ENCODE measurements at places on chromosomes 16 and 17.

DNA sequence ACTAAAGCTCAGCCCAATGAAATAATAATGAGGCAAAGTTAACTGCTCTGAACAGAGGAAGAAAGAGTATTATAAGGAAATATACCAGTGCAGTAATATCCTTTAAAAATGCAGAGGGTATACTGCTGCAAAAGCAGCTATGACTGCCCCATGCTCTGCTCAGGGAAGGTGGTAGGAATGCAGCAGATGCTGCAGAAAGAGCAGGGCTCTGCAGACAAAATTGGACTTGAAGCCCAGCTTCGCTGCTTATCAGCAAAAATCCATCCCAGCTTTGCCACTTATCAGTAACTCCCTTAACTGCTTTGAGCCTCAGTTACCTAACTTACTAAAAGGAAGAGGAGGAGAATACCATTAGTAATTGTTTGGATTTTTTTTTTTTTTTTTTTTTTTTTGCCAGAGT is 533.8 kb upstream of the CDH5 start:
- DNase-seq = no peak

- no peak for DNase-seq
Measured at GRCh38 chr16:80007231-80007630, 406.7 kb upstream of the MAF start.

GRCh38 chr17:37761059-37761458 is 16.2 kb upstream of the HNF1B start:
- no peak for DNase-seq

DNA sequence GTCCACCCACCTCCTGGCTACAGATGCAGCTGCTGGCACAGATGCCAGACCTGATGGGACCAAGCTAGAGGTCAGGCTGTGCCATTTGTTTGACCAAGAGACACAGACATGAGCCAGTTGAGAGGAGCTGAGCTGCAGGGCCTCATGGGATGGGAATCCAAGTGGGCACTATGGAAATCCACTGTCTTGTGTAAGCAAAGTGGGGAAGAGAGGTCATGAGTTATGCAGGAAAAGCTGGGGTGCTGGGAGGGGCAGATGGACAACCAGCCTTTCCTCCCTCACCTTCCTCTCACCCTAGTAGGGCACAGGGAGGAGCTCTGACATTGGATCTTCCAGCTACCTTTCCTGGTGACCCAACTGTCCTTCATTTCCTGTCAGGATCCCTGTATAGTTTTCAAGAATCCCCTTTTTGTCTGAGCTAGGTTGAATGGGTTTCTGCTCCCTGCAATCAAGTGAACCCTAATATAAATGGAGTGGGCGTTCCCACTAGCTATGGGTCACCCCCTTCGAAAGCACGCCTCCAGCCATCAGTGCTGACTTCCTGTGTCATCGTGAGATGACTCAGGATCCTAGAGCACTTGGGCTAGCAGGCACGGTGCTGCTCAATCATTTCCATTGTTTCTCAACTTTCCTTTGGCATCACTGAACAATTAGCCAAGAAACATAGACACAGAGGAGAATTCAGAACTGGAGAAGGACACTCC is 13.6 kb downstream of the ATPAF2 start:
- DNase-seq = no peak

DNA sequence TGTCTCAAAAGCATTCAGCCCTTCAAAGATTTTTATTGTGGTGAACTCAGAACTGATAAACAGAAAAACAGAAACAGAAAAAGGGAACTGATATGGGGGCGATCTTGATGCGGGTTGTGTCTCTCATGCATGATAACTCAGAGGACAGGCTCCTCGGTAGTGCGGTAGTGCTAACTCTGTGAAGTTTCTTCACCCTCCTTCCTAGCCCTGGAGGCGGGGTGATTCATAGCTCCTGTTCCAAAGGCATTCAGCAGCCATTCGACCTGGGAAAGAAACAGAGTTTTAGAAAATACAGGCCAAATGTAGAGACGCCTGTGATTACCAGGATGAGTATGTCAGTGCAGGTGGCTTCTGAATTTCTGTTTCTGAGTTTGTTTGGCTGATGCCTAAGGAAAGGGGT is 5.5 kb upstream of the MAF start:
- peak; percentile 46 for DNase-seq

DNA sequence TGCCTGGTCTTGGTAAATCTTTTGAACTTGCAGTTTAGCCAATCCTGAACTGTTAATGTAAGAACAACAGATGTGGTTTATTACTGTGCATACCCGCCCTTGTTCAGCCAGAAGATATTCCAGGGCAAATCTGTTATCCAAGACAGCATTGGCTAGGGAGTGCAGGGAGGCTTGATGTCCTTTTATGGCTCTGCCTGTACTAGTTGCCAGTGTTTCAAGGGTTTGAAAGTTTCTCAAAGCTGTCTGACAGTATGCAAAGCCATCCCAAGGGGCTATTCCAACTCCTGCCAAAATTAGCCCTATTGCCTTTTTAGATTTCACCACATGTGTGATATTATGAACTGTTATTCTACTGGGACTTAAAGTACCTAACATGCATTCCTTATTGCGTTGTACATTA is 30.1 kb downstream of the LCMT1 start:
- no peak for DNase-seq

DNA sequence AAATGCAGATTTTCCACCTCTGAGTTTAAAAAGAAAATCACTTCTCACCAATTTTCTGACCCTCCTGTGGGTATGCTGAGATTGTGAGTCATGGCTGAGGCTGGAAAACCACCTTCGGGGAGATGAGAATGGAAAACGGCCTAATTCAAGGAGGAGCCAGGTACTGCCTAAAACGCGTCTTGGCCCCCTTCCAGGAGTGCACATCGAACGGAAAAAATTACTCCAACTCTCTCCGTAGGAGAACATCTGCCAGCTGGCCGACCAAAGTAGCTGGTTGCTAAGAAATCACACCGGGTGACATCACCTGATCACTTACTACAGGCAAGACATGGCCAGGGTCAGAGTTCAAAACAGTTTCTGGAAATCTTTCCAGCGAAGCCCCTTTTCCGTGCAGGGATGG is 107.6 kb downstream of the ZNF423 start:
- DNase-seq = no peak

- DNase-seq = no peak
Measured at GRCh38 chr17:63358956-63359355, 87.2 kb downstream of the CYB561 start.

DNA sequence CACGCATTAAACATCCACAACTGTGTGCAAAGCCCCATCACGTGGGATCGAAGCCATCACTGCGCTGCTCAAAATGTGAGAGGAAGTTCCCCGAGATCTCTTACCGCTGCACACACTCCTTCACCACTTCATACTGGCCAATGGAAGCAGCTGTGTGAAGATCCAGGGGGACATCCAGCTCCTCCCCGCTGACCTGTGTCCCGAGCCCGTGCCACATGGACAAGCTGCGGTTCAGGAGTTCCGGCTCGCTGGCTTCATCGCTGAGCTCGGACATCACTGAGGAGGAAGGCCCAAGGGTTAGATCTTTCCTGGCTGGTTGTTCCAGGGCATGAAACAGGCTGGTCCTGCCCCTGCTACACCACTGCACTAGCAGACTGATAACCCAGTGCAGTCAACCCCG is 4.2 kb downstream of the ANKS3 start:
- no peak for DNase-seq

- DNase-seq = no peak
Measured at GRCh38 chr16:68069511-68070248, 15.5 kb upstream of the NFATC3 start.

GRCh38 chr17:16005636-16006035 is 6.0 kb downstream of the TTC19 start:
- DNase-seq = no peak

GRCh38 chr17:76757256-76757655 is 19.3 kb downstream of the MFSD11 start:
- no peak for DNase-seq

GRCh38 chr16:3607634-3608033 is 3.8 kb downstream of the SLX4 start:
- no peak for DNase-seq

DNA sequence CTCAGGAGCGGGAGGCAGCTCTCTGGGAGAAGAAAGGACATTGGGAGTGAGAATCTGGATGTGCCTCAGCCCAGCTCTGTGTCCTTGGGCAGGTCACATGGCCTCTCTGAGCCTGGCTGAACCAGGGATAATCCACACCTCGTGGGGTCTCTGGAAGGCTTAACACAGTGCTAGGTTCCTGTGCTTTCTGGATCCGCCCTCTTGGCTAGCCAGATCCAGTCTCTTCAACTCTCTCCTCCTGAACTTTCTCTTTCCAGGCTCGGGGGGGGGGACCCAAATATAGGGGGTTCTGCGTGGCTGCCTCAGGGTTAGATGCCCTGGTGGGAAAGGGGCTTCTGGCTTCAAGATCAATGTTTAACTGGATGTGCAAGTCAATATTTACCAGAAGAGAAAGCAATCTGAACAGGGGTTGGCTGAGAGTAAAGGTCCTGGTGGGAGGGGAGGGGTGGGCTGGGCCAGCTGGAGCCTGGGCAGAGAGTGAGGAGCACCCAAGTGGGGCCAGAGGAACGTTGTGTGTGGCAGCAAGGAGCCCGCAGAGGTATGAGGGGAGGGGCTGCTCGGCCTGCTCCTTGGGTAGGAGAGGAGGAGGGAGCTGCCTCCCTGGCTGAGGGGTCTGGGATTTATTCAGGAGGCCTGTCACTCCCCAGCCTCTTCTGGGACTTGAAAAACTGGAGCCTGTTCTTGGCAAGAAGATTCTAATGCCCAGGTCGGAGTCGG is at the start of gene SERPINF2:
TSS of gene SERPINF2 (plus strand) at position 501 of the 717 bp plus-strand sequence. CDS start 2,125 bp downstream, outside the sequence.
- DNase-seq = no peak

- no peak for DNase-seq
Measured at GRCh38 chr16:88691129-88691813, 5.0 kb upstream of the SNAI3 start.

DNA sequence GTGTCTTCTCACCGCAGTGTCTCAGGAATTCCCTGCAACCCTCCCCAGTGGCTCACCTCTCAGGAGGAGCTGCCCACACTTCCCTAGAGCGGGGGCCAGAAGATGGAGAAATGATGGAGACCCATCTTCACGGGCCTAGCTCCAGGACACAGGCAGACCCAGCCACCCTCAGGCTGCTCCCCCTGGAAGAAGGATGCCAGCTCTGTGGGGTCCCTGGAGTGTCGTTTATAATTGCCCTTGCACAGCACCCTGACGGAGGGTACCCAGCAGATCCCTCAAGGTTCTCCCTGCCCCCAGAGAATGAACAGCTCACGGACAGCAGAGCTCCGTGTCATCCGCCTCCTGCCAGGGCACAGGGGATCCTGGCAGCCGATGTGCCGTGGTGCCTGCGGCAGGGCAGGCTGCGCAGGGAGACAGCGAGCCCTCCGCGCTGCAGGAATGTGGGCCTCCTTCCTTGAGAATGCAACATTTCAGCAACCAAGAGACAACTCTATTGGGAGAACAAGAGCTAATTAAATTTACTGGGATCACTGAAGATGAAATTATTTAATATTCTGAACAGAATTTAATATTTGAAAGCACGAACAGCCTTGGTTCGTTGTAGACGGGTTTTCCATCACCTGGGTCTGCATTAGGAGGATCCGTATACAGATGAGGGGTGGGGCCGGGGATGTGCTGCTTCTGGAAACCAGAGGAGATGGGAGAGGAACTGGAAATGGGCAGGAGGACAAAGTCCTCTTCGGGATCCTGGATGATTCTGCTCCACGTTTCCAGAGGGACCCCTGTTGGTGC is 21.0 kb upstream of the RBFOX3 start:
- DNase-seq = peak; percentile 30

GRCh38 chr16:54062361-54063278 is 224.0 kb downstream of the IRX3 start:
- DNase-seq = no peak

All from H7 (cell line).